D341Med (cell line): ENCODE measurements at places on chromosomes 4 and X.

GRCh38 chr4:107570952-107571351 lies 149.1 kb downstream of the PAPSS1 start:
- DNase-seq: no peak

- DNase-seq: no peak
These were observed 145.8 kb upstream of the SFRP2 start for GRCh38 chr4:153934688-153935017.

- DNase-seq: no peak
These were observed 34.5 kb downstream of the TSPAN7 start for GRCh38 chrX:38595801-38596200.

- DNase-seq: no peak
These were observed 30.2 kb upstream of the CCNG2 start for GRCh38 chr4:77126809-77127208.

DNA sequence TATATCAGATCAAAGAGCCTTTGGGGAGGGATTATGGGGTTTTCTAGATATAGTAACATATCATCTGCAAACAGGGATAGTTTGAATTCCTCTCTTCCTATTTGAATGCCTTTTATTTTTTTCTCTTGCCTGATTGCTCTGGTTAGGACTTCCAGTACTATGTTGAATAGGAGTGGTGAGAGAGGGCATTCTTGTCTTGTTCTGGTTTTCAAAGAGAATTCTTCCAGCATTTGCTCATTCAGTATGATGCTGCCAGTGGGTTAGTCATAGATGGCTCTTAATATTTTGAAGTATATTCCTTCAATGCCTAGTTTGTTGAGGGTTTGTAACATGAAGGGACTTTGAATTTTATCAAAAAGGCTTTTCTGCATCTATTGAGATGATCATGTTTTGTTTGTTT lies 25.6 kb upstream of the ABCB7 start:
- DNase-seq: no peak
